Lower lobe of right lung (tissue), 2 donors: ENCODE measurements at places on chromosomes 2 and 18.

- no peak for DNase-seq
Measured at GRCh38 chr2:207083361-207084110, 82.2 kb downstream of the KLF7 start.

- DNase-seq = peak; percentile 74
Measured at GRCh38 chr2:207164006-207164831, 1.5 kb downstream of the KLF7 start.

GRCh38 chr2:6863792-6864191, 1.9 kb downstream of the CMPK2 start:
- no peak for DNase-seq

DNA sequence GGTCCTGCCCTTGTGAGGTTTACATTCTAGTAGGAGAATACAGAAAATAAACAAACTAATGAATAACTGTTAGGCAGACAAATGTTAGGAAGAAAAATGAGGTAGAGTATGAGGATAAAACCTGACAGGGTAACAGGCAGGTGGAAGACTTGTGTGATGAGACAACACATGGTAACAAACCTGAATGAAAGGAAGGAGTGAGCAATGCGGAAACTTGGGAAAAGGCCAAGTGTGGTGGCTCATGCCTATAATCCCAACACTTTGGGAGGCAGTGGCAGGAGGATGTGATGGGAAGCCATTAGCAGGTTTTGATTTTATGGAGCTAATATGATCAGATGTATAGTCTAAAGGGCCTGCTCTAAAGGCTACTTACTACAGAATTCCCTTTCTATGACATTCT, 74.2 kb downstream of the INO80D start:
- DNase-seq = no peak

- DNase-seq = no peak
Measured at GRCh38 chr18:49814147-49814499, 790 bp upstream of the ACAA2 start.

DNA sequence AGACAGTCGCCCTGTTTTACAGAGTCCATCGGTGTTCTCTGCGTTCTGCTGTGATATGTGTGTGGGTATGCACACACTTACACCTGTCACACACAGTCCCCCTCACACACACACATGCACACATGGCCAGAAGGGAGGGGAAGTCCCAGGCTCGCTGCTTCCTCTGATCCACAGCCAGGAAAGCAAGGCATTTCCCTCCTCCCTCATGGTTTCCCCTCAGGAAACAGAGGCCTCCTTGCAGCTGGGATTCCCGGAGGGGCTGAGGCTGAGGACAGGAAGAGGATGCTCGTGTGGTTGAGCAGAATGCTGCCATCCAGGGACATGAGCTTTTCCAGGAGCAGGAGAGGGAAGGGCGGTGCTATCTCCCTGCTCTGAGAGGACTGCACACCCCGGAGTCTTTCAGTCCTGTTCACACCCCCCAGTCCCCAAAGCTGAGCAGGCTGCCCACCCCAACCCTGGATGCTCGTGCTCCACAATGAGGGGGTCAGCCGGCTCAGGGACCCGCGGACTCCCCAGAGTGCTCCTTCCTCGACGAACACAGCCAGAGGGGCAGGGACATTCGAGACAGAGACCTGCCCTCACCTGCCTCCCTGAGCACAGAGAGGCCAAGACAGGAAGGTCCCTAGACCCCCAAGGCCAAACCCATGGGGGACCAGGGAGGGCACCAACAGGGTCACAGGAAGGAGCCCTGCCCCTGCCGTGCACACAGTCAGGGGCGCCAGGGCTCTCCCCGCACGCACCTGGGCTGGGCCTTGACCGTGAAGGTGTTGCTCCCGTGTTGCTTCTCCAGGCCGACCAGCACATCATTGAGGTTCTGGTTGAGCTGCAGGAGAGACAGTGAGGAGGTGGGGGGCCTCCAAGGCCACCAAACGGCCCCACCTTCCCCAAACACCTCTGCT, 45.3 kb downstream of the BIN1 start:
- no peak for DNase-seq

DNA sequence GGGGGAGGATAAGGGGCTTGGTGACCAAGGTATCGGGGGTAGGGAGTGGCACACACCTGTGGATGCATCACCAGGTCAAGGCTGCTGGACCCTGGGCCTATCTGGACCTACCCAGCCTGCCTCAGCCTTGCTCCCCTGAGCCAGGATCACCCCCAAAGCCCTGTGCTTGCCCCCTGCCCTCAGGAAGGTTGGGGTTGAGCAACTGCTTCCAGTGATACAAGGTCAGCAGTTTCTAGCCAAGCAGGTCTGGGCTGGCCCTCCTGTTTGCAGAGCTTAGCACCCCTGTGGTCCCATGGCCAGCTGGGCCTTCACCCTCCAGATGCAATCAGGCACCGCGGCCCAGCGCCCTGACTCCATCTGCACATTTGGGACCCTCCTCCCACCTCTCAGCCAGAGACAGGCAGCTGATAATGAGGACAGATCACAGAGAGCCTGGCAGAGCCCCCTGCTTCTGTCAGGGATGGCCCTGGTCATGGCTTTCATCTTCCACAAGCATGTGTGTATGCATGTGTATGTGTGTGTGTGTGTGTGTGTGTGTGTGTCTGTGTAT, 154.6 kb downstream of the TFCP2L1 start:
- DNase-seq = no peak

GRCh38 chr18:58396966-58397365, 231.9 kb downstream of the ALPK2 start:
- no peak for DNase-seq

- no peak for DNase-seq
Measured at GRCh38 chr18:65610939-65611338, 139.9 kb upstream of the CDH7 start.

GRCh38 chr2:74347742-74348141, 4.5 kb upstream of the SLC4A5 start:
- DNase-seq = peak; percentile 58

- DNase-seq = no peak
Measured at GRCh38 chr2:237752761-237753165, 45.8 kb upstream of the RBM44 start.

DNA sequence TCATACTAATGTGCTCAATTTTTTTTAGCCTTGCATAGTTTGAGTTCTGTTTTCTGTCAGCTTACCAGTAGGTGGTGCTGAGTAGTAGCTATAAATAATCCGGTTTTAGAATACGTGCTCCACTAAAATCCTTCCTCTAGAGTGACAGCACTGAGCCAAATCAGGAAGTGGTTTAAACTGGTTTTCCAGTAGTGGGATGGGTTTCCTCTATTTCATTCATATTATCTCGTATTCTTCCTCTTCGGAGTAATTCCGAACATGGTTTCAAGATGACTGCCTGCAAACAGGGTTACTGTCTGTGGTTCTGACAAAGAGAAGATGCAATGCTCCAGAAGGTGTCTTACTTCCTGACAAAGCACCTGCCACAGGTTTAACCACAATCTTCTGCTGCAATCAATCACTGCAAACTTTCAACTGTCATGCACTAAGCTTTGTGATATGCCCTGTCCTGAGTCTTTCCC, 496.9 kb upstream of the VRK2 start:
- DNase-seq = no peak

DNA sequence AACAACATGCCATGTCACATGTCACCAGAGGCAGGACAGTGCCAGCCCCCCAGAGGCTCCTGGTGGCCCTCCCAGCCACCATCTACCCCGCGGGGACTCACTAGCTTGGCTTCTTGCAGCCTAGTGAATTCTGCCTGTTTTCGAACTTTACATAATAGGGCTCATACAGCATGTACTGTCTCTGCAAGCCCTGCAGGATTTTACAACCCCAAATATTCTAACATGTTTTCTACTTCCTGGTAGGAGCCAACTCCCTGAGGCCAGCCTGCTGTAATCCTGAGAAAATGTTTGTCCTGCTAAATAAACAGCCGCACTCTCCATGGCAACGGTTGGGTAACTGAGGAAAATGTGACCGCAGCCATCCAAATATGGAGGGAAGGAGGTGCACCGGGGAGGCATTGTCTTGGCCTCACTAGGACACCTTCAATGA, 2.7 kb downstream of the PER2 start:
- peak; percentile 87 for DNase-seq

DNA sequence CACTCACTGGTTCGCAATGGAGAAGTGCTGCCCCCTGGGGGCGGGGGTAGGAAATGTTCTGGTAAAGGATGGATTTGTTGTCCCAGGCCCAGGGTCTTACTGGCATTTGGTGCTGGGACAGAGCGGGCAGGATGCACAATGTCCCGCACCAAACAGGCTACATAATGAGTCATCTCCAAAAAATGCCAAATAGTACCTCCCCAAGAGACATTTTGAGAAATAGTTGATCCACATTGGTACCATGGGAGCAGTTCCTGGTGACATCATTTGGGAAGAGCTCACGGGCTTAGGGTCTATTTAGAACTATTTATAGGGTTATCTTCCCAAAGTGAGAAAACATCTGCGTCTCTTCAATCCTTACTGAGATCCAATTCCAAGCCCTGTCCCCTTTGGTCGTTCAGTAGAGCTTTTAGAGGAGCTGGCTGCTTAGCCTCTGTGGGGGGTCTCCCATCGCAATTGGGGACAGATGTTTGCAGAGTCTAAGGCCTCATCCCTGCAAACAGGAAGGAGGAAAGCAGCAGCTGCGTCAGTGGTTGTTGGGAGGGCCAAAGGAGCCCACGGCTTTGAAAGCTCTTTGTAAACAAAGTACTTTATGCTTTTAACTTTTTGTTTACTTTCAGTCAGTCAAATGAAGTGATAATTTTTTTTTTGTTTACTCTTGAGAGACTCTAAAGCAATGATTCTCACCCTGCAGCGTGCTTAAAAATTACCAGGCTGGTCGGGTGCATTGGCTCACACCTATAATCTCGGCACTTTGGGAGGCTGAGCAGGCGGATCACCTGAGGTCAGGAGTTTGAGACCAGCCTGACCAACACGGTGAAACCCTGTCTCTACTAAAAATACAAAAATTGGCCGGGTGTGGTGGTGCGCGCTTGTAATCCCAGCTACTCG, 49.3 kb downstream of the GREB1 start:
- DNase-seq = no peak

GRCh38 chr2:169683425-169684134, 10.6 kb downstream of the CFAP210 start:
- DNase-seq = no peak

- DNase-seq = no peak
Measured at GRCh38 chr18:23982155-23983079, 32.1 kb upstream of the TTC39C start.

DNA sequence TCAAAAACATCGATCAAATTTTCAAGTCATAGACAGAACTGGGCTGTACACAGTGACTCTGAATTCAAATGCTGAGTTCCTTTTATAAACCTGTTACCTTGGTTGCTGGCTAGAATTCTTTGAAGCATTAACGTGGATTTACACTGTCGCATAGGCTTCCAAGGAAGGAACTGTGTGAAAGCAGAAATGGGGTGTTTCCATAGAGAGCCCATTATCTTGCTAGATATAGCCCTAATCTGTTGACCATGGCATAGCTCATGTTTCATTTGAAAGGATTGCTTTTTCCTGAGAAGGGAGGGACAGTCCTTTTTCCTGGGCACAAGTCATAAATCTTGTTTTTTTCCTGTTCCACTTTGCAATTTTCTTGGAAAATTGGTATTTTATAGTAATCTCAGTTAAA, 73.8 kb upstream of the NEUROD1 start:
- no peak for DNase-seq

DNA sequence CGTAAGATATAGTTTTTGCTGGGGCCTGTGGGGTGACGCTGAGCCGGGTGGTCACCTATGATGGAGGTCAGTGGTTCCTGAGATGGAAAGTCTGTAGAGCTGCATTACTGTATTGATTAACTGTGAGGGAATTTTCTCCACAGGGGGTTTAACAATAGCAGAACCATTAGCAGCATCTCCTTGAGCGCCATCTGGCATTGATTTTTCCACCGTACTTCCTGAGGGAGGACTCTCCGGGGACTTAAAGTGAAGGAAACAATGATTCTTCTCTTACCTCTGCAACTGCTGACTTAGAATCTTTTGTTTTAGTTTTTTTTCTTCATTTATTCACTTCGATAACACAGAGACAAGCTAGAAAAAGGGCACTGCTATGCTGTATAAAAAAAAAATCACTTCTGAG, 22.6 kb upstream of the RNF125 start:
- no peak for DNase-seq

DNA sequence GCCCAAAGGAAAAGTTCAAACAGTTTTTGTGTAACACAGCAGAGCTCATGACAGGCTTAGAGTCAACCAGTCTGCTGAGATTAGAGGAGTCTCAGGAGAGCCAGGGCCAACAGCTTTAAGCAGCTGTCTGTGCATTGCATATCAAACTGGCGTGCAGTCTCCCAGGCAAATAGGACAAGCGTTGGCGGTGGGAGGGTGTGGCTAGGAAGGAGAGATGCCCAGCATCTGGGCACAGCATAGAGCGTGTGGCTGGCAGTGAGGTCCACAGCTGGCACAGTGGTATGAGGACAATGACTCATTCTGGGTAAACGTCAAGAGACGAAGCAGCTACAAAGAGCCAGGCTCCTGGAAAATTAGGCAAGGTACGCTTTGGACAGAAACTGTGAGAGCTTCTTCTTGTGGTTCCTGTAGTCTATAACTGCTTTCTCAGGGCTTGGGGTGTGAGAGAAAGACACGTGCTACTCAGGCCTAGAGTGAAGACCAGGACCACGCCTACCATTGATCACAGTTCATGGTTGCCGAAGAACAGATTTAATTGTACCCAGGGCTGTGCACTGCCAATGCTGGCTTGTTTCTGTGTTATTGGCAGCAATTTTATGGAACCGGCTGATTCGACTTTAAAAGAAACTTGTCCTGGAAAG, 14.8 kb downstream of the ZAP70 start:
- no peak for DNase-seq

GRCh38 chr2:85846411-85846810, 42.4 kb downstream of the ST3GAL5 start:
- no peak for DNase-seq

GRCh38 chr18:22282311-22283115, 113.1 kb downstream of the GATA6 start:
- DNase-seq = no peak

DNA sequence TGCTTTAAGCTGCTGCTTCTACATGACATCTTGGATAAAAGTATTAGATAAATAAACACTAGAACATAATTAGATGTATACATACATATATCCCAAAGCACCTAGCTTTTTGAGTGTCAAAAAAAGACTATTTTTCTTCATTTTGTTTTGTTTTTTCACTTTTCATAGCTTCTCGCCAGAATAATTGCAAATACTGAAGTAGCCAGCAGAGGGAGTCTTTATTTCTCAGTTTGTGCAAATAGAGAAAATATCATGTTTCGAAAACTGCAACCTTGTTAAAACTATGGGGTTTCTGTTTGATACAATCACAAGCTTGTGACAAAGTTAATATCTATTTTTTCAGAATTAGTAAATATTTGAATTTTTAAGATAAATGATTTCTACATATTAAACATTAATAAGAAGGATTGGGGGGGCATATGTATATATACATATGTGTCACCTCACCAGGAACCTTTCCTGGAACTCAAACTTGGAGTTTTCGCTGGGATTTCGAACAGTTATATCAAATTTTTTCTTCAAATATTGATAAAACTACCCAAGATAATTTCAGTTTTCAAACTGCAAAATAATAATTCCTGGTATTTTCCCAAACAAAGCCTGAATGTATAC, 61.0 kb downstream of the GRB14 start:
- DNase-seq = no peak
